ENCODE measurements at places on chromosomes 12 and 14.

- peak; percentile 22 for DNase-seq
Measured at GRCh38 chr12:26113181-26113654, 11.6 kb downstream of the BHLHE41 start.

GRCh38 chr12:89319606-89320005, 32.7 kb downstream of the DUSP6 start:
- no peak for DNase-seq

DNA sequence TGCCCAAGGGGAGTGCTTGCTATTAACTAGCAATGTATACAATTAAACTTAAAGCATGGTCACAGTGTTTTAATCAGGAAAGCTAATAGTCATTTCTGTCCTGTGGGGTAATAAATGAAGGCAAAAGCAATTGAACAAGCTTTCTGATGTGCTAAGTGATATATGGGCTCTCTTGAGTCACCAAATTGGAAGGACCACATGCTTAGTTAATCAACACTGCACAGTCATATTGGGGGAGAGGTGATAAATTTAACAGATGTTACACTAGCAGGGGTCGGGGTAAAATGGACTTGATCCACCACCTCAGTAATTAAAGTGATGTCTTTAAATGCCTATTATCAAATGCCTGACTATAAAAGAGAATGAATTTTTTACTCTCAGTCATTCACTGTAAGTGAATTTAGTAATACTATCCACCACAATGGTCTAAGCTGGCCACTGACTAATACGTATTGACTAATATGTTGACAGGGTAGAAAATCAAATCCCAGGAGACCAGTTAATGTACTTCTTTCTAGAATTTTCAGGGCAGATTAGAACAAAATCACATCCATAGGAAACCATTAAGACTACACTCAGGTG, 736.3 kb downstream of the RPS29 start:
- no peak for DNase-seq

DNA sequence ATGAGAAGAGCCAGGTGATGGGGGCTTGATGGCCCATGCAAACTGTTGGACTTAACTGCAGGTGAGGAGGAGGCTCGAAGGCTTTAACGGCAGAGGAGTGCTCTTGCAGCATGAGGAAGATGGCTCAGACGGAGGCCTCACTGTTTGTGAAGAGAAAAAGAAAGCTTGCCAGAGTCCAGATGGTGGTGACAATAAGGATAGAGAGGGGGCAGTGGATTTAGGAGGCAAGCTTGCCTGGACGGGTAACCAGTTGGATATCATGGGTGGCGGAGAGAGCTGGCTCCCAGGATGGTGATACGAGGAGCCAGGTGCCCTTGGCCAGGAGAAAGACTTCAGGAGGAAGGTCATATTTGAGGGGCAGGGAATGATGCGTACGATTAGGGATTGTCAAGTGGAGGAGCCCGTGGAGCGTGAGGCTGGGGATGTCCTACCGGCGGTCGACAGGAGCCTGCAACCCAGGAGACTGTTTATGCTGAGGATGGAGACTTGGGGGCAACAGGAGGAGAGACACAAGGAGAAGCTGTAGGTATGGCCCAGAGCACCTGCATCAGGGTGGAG, 71.8 kb downstream of the CACNA1C start:
- DNase-seq = no peak

DNA sequence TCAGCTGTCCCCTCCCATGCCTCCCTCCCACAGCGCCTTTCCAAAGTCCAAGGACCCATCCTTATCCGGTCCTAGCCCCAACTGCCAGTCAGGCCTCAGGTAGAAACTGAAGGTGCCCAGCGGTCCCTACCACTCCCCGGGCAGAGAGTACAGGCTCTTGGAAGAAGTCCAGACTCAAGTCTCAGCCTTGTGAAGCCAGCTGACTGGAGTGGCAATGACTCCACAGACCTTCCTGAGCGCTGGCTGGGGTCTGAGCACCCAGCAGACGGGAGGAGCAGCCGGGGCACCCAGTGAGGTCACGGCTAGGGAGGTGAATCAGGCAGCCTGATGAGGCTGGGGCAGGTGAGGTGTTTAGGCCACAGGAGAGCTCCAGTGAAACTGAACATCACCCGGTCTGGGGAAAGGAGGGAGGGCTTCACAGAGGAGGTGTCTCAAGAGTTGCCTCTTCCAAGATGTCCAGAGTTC, 60.0 kb downstream of the ITPK1 start:
- DNase-seq = no peak

DNA sequence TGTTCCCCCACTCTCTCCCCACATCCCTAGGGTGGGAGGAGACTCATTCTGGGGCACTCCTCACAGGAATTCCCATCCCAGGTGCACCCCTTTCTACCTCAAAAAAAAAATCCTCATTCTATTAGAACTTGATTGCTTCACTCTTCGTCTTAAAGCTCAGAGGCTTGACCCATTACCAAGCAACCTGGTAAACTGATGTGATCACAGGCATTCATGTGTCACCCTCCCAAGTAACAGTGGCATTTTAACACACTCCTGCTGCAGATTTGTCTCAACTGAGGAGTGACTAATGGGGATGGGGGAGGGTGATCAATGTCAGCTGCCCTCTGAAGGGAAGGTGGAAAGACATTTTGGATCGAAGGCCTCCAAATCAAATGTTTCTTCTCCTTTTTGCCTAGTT, 78.1 kb upstream of the PTHLH start:
- no peak for DNase-seq

- peak; percentile 21 for DNase-seq
Measured at GRCh38 chr12:115598871-115599811, 678.4 kb downstream of the MED13L start.

DNA sequence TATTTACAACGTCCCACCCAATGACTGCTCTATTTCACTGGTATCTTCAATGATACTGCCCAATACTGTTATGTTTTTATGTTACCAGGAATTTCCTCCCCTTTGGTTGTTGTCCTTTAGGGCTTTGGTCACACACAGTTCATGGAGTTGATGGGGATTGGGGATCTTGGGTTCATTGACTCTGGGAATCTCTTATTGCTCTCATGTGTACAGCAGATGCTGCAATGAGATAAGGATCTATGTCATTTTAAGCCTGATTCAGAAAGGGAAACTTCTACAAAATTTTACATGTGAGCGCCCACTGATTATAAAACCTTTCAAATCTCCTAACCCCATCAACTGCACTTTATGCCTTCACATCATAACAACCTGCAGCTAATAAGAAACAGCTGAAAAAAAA, 67.2 kb downstream of the FAR2 start:
- DNase-seq = no peak

- DNase-seq = no peak
Measured at GRCh38 chr14:79540394-79540793, 670.9 kb downstream of the DIO2 start.
